ENCODE measurements at places on chromosomes 13 and 19.

- peak; percentile 100 for DNase-seq
Measured at GRCh38 chr13:51583875-51584730, at the start of gene WDFY2. WDFY2 (plus strand) TSS chr13:51584462; CDS start chr13:51584688, 226 bp downstream.

DNA sequence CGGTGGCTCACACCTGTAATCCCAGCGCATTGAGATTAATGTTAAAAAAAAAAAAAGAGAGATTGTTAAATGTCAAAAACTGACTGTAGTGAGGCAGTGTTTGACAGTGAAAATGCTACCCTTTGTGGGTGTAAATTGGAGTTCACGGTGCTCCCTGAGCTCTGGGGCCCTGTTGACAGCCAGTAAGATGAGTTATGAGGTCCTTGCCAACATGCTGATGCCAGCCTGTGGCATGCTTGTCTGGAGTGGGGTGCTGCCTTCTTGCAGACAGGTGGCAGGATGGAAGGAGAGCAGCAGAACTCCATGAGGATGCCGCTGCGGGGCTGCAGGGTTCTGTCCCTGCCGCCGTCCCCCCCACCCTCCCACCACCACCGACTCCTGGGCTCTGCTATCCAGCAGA lies 25.9 kb downstream of the PRAM1 start:
- no peak for DNase-seq

GRCh38 chr19:18500376-18500775 lies 21.5 kb downstream of the ELL start:
- DNase-seq = no peak

- DNase-seq = no peak
Measured at GRCh38 chr19:44303320-44303719, 1.5 kb downstream of the ZNF235 start.

GRCh38 chr13:111927181-111927540 lies 139.8 kb upstream of the SOX1 start:
- no peak for DNase-seq

- no peak for DNase-seq
Measured at GRCh38 chr19:31270897-31271296, 78.3 kb downstream of the TSHZ3 start.

DNA sequence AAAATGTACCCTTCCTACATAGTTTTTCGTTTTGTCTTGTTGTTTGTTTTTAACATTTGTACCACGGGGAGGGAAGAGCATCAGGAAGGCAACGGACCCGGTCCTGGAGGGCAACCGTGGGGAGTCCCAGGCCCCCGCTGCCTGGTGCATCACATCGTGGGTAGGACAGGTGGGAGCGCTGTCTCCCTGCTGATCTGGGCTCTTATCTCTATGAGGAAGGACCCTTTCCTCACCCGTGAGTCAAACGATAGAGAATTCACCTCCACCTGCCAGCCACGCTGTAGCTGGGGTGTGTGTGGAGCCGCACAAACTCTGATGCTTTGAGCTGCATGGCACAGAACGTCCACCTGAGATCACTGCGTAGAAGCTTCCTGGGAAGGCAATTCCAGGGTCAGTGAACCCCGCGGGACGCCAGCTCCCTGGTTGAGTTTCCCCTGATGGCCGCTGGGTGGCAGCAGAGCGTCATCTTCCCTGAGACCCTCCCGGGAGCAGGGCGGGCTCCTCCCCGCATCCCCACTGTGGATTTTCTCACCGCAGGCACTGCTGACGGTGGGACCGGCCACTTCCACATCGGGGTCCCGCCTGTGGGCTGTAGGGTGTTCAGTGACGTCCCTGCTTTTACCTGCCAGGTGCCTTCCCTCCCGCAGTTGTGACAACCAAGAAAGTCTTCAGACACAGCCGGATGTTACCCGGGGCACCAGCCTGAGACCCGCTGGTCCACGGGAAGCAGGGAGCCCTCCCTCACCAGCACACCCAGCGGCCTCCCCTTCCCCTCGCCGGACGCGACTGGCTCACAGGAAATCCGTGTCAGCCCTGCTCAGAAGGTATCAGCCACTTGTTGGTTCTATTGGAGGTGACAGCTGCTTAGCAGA lies 54.7 kb downstream of the ZNF787 start:
- DNase-seq = peak; percentile 77

DNA sequence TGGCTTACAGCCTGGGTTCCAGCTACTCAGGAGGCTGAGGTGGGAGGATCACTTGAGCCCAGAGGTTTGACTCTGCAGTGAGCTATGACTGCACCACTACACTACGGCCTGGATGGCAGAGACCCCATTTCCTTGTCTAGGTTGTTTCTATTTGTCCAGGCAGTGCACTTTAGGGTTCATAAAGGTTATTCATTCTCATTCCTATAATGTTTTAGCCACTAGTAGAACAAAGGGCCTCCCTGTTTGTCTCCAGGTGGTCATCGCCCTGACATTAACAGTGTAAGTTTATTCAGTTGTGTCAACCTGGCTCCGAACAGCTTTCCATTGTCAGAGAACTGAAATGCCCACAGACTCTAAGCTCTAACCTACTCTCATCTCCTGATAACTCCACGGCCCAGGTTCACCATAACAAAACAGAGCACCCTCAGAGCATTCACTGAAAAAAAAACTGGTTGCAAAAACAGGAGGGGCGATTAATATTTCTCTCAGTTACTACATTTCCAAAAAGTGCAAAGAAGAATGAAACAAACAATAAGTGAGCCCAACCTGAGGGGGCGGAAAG lies 37.1 kb downstream of the SMAD9 start:
- DNase-seq = peak; percentile 38
